ENCODE measurements at places on chromosomes 16 and 17. TPM values are rescaled to one million over a fixed set of nuclear protein-coding genes. Genes with fewer than 3 reads are reported as not detected.

Gene CIITA
- not detected for total RNA-seq

Gene ZNF423
- total RNA-seq: 0.11 TPM

Gene HEATR9
- total RNA-seq: not detected

Gene NEUROD2
- not detected for total RNA-seq

Gene REXO5
- 3.8 TPM for total RNA-seq
